Thymus (tissue), 14 donors: ENCODE measurements at places on chromosomes 6 and 20. TPM values are rescaled to one million over a fixed set of nuclear protein-coding genes. Genes with fewer than 3 reads are reported as not detected.

DNA sequence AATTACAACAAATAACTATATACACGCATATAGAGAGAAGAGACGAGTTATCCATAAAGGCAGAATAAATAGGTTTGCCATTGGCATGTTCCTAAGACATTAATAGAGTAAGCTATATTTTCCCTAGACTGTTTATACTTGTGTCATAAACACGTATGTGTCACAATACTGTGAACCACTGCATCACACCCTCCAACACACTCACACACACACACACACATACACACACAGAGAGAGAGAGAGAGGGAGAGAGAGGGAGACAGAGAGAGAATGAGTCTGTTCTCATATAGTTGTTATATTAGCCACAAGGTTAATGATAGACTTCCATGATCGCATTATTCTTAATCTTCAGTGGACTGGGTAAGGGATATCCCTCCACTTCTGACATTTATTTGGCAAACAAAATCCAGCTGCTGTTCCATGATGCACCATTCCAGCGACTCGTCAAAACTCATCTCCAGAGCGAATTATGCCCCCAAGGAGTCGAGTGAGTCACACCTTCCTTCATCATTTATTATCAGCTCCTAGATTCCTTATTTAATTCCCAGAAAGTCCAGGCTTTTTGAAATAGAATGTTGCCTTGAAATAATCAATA is 82.8 kb upstream of the HIVEP1 start:
- no peak for DNase-seq

- DNase-seq: no peak
Observed at GRCh38 chr6:48213076-48213788, 102.2 kb upstream of the PTCHD4 start.

DNA sequence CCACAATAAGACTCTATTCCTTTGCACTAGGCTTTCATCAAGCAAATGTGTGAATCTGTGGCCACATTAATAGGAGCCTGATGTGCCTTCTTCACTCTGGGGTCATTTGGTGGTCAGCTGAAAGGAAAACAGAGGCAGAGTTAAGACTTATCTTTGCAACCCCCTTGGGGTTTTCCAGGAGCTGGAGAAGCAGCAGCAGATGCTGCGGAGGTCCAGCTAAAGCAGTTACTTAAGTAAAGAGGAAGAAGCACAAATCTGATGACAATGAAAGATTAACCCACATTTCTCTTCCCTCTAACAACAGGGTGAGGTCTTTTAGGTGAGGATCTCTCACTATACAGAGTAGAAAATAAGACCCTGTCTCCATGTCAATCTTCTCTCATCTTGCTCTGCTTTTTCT is 45.4 kb upstream of the QKI start:
- no peak for DNase-seq

DNA sequence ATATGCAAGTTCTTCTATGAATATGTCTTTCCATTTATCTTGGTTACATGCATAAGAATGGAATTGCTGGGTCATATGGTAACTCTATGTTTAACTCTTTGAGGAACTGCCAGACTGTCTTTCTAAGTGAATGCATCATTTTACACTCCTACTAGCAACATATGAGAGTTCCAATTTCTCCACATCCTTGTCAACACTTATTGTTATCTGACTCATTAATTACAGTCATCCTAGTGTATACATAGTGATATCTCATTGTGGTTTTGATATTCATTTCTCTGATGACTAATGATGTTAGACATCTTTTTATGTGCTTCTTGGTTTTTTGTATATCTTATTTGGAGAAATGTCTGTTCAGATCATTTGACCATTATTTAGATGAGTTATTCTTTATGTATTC is 96.7 kb upstream of the LAMP5 start:
- DNase-seq: no peak

DNA sequence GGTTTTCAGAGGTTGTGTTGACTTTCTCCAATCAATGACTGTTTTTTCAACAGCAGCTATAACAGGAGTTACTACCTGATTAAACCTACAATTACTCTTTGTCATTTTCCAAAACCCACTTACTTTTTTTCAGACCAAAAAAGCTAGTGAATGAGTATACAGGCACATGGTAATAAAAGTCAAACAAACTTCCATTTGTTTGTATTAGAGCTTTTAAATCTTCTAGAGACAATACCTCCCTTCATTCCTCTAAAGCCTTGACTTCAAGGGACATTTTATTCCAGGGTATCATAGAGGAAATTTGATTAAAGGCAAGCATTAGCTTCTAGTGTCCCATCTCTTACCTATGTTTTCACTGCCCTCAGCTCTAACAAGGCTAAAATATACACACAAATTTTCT is 52.7 kb downstream of the IL22RA2 start:
- DNase-seq: no peak

DNA sequence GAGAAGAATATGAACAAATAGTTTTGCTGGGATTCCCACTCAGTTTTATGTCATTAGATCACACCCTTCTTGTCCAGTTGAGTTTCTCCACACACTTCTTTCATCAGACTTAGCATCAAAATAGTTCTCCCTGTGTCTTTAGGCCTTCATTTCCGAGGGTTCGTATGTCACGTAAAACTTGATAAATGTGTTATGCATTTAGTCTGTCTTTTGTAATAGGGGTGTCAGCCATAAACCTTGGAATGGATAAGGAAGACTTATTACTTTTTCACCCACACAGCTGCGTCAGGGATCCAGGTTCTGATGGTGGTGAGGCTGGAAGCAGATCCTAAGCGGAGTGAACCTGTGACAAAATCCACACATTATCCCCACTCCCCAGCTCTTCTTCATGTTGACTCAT is 246.8 kb downstream of the CD83 start:
- no peak for DNase-seq

DNA sequence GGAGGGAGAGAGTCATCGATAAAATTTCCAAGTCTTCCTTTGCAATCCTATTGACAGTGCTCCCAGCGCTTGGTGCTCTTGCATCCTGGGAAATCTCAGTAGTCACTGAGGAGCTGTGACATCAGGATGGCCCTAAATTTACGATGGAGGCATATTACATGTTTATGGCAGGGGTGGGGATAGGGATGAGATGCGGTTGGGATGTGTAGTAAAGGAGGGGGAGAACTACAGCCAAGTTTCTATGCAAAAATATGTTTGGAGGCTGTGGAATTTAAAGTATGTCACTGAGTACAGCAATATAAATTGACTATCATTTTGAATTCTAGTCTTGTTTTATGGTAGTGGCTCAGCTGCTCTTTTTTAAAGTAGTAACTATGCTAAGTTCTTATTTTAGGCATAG is 544.9 kb downstream of the PKHD1 start:
- no peak for DNase-seq

- DNase-seq: no peak
Observed at GRCh38 chr6:24504649-24505586, 10.1 kb downstream of the ALDH5A1 start.

DNA sequence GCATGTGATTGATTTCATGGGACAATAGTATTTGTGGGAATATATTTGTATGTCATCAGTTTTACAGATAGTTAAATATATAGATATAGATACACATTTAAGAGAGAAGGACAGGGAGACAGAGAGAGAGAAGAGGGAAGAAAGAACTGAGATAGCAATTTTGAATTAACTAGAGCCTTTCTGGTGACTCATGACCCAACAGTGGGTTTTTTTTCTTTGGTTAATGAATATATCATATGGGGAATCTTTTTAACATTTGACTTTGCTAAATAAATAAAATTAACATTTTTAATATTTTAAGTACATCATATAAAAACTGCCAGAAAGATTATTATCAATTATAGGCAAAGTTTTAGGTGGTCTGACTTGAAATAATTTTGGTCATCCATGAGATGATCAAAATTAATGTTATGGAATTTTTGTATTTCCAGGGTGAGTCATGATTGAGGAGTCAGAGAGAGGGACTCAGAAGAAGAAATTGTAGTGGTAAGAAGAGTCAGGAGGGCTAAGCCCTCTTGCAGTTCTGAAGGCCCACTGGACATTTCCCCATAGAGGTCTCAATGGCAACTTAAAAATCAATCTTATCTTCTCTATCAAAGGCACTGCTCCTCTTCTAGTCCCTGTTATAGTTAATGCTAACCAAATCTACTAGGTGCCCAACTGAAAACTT is 508.1 kb upstream of the MAP3K7 start:
- no peak for DNase-seq

DNA sequence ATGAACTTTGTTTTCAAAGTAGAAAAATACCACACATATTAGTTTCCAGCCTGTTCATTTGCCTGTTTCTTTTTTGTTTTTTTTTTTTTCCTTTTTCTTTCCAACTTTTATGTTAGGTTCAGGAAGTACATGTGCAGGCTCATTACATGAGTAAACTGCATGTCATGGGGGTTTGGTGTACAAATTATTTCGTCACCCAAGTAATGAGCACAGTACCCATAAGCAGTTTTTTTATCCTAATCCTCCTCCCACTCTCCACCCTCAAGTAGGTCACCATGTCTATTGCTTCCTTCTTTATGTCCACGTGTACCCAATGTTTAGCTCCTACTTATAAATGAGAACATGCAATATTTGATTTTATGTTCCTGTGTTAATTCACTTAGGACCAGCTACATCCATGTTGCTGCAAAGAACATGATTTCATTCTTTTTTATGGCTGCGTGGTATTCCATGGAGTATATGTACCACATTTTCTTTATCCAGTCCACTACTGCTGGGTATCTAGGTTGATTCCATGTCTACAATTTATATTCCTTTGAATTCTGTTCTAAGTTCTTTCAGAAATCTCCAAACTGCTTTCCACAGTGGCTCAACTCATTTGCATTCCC is 31.8 kb downstream of the SNX14 start:
- no peak for DNase-seq

GRCh38 chr6:152697634-152698033 is at the start of gene MYCT1:
Gene MYCT1 (plus strand): TSS chr6:152697897. CDS start chr6:152697903, 6 bp downstream.
- DNase-seq: no peak

The VSX1 gene
- 0.09 TPM for total RNA-seq

The IL22RA2 gene
- total RNA-seq: 0.61 TPM

The LRRC1 gene
- 21.6 TPM for total RNA-seq

The RNF39 gene
- 0.19 TPM for total RNA-seq

The STMND1 gene
- 0.05 TPM for total RNA-seq

The MLIP gene
- 0.19 TPM for total RNA-seq

The LPA gene
- total RNA-seq: 0.14 TPM

The C6orf52 gene
- total RNA-seq: 1.7 TPM

The ZKSCAN3 gene
- 5.1 TPM for total RNA-seq
